ENCODE measurements at places on chromosomes 16 and 17.

DNA sequence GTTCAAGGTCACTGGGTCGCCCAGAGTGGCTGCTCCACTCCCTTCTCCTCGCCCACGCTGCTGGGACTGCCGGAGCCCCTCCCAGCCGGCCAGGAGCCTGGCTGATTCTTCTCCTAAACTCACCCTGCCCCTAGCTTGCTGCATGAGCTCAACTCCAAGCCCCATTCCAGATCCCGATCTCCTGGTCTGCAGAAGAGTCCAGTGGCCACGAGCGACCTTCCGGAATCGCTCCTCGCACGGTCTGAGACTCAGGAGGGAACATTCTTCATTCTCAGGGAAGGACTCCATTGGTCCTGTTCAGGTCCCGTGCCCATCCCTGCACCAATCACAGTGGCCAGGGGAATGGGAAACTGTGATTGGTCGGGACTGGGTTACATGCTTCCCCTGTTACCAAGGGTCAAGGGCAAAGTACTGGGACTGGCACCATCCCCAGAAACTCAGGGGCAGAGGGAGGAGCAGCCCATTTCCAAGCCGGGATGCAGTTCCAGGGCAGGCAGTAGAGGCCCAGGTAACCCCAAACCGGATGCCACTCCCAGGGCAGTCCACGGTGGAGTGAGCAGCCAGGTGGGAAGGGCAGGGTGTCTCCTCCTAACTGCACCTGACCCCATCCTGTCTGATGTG lies 24.5 kb upstream of the CIBAR2 start:
- DNase-seq = no peak

DNA sequence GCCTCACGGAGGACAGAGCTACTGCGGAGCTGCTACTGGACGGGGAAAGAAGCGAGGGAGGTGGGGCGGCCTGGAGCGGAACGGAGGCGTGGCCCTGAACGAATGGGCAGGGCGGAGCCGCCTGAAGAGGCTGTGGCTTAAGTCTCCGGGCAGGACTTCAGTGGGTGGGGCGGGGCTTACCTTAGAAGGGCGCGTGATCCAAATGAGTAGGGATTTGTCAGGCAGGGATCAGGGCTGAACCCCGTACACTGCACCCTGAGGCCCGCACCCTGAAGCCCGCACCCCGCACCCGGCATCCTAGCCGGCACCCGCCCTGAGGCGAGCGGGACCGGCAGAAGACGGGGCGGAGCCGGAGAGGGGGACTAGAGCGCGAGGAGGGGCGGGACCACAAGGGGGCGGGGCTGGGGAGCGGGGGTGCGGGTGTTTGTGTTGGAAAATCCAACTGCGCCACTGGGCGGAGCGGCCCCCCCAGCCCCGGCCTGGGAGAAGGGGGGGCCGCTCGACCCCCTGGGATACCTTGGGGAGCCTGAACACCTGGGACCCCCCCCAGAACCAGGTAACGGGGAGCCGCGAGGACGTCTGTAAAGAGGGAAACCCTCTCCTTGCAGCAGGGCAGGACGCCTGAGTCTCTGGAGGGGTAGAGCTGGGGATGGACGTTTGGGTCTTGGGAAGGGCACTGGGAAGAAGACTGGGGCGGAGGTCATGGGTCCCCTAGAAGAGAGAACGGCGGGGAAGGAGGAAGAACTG lies at the start of gene KDM6B:
Gene KDM6B, plus strand, starts transcription at position 423 of the 747 bp plus-strand sequence. CDS start 11,338 bp downstream, outside the sequence.
- DNase-seq = peak; percentile 76

GRCh38 chr17:19431691-19432090 lies 20.7 kb downstream of the RNF112 start:
- no peak for DNase-seq

- no peak for DNase-seq
These were observed 72.5 kb downstream of the RBFOX1 start for GRCh38 chr16:7405166-7405565.

- no peak for DNase-seq
These were observed 2.9 kb downstream of the C17orf67 start for GRCh38 chr17:56830726-56831368.

DNA sequence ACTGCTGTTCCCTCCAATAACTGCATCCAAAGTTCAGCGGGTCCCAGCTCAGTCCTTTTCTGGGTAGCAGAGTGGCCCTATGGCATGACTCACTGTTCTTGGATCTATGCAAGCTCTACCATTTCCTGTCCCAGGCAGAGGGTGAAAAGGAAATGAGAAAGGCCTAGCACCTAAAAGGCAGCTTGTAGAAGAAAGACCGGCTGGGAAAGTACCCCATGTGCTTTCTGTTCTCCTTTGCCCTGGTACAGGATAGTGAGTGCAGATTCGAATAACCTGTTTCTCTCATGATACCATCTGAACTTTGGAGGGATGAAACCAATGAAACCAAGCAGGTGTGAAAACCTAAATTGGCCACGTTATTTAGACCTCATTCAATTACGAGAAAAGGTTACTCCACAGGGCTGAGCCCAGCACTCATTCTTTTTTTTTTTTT lies 12.7 kb upstream of the HASPIN start:
- no peak for DNase-seq

DNA sequence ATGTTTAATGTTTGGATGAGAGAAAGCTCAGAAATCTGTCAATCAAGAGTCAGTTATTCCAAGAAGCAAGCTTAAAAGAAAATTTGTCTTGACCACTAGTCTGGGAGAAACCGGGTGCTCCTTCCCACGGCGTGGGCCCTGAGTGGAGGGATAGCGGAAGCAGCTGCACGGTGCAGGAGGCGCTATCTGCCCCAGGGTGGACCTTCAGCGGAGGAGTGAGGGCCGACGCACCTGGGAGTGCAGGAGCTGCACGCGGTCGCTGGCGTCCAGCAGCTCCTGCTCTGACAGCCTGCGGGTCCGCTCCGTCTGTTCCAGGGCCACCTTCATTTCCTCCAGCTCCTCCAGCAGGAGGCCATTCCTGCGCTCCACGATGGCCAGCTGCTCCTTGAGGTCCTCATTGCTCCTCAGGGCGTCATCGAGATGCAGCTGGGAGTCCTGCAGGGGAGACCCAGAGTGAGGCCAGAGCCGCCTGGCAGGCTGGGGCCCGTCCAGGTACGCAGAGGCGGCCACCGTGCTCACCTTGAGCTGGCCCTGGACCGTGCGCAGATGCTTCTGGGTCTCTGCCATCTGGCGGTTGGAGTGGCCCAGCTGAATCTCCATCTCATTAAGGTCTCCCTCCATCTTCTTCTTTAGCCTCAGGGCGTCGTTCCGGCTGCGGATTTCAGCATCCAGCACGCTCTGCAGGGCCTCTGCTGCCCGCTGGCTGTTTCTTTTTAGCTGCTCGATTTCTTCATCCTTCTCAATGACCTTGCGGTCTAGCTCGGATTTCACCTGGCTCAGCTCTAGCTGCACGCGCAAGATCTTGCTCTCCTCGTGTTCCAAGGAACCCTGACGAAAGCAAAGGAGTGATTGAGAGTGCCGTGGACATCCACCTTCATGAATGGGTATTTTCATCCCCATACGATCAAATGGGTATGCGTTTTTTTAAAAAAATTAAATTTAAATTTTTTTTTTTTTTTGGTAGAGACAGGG lies 63.5 kb downstream of the MYH13 start:
- DNase-seq = no peak

DNA sequence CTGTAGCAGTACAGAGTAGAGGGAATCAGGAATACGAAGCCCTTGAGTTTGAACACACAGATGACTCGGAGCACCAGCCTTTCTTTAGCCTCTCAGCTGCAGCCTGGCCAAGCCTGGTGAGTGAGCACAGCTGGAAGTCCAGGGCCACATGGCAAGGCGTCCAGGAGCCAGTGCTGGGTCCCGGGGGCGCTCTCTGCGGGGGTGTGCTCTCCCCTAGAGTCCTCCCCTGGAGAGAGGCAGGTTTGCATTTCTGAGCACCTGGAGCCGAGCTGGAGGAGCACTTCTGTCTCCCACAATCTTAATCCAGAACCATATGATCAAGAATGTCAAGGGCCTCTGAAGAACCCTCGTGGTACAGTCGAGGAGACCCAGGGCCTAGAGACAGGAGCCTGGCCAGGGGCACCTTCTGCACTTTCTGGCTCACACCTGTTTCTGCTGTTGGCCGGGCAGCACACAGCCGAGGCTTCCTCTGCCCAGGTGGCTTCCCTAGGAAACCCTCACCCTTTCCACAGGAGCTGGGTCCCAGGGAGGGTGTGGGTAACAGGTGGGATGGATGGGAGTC lies 78.3 kb downstream of the PLD6 start:
- no peak for DNase-seq

DNA sequence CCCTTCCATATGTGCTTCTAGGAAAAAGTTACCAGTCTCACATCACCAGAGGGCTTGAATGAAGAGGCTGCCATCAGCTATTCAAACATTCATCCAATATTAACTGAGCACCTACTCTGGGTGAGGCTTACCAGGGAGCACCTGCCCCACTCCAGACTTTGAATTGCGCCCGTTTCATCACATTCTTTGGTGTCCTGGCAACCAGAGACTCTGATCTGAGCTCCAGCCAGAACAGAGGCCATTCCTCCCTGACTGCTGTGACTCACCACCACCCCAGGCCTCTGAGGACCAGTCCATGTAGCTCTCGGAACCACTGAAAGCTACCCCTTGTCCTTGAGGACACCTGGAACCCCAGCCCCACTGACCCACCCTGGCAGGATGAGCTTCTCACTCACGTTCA lies at the start of gene C16orf96:
Gene C16orf96, plus strand, starts transcription at position 229 of the 400 bp plus-strand sequence. Its CDS starts 150 bp downstream, at position 379.
- no peak for DNase-seq

DNA sequence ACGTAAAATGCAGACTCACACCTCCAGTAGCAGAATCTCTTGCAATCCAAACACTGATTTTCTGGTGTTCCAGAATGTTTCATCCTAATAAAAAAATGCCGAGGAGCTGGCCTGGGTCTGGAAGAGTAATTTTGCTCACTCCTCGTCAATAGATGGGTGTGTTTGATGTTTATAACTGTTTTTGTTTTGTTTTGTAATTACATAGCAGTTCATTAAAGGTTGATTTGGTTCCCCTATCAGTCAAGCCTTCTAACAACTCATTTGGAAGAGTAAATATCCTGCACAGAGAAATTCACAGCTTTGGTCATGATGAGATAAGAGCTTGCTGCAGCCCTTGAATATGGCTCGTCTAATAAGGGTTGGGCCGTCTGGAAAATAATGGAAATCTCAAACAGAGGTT lies 36.8 kb upstream of the ELAC2 start:
- DNase-seq = no peak

DNA sequence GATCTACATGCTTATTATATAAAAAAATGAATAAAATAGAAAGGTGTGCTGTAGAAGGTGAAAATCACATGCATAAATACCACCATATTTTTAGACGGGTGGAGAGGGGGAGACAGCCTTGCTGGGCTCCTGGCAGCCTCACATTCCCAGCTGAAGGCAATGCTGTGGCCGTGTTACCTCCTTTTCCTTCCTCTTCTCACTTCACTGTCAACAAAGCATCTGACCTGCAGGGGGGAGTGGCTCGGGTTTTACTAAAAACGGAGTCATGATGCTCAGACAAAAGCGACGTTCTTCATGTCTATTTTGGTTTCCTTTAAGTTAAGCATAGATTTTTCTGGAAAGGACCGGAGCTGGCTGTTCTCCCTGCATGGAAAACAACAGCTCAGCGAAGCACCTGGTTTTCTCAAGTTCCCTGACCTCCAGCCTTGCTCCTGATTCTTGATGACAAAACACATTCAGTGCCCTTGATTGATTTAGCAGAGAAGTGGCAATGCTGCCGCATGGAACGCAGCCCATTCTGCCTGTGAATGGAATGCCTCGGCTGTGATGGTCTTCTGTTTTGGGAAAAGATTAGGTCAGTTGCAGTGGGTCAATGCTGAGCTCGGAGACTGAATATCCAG lies 5.5 kb upstream of the RPTOR start:
- no peak for DNase-seq

DNA sequence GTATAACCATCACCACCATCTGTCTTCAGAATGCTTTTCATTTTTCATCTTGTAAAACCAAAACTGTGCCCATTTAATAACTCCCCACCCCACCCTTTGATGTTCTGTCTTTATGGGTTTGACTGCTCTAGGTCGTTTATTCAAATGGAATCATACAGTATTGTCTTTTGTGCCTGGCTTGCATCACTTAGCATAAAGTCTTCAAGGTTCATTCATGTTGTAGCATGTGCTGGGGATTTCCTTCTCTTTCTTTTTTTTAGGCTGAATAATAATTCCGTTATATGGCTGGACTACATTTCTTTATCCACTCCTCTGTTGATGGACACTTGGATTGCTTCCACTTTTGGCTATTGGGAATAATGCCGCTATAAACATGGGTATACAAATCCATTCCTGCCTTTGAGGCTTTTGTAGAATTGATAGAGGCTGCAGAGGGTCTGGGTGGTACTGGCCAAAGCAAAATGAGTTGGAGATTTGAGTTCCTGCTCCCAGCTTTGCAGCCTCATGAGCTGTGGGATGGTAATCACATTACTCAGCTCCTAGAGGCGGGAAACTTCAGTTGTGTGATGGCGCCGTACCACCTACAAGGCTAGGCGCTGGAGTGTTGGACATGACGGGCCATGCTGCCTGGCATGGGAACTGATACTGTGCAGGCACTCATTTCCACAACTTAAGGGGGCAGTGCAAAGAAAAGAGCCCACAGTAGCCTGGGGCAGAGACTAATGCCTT lies 64.8 kb downstream of the CLEC16A start:
- no peak for DNase-seq

GRCh38 chr17:80832266-80832676 lies 159.4 kb upstream of the CHMP6 start:
- DNase-seq = no peak

DNA sequence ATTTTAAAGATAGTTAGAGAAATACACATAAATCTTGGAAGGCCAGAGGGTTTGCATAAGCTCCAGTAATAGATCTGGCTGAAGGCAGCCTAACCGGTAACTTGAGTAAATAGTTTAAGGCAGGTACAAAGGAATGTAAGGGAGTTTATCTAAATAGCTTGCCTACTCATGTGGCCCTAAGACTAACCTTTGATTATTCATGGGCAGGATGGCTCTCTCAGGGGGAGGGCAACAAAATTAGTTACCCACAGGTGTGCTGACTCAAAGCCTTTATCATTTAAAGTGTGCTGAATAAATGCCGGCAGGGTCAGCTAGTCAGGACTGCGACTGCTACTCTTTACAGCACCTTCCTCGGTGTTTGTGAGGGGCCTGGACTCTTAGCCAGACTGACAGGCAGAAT lies 761.3 kb upstream of the KIF2B start:
- DNase-seq = no peak

DNA sequence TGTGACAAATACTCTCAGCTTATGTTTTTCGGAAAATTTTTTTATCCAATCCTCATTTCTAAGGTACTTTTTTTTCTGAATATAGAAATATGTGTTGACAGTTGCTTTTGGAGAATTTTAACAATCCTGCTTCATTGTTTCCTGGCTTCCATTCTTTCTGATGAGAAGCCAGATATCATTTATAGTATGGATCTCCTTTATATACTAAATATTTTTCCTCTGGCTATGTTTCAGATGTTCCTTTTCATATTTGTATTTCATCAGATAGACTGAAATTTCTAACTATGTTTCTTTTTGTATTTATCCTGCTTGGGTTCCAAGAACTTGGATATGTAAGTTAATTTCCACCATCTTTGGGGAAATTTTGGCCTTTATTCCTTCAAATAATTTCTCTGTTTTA lies 138.9 kb upstream of the CDH11 start:
- no peak for DNase-seq

DNA sequence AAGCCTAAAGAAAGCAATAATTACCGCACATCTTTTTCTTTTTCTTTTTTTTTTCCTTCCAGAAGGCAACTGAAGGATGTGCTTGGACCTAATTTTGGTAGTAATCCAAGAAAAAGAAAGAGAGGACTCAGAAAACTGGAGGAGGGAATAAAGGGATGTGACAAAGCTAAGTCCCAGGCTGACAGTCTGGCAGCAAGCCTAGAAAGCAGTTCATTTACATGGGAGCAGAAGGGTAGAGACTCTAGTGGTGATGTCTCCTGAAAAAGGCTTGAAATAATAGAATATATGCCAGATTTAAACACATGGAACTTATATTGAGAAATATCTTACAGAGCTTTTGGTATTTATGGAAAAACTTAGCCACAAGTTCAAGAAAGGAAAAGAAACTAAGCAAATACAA lies 101.0 kb upstream of the SHISA6 start:
- DNase-seq = no peak
